Spinal cord (tissue), 10 donors: ENCODE measurements at places on chromosomes 16 and 17. TPM values are rescaled to one million over a fixed set of nuclear protein-coding genes. Genes with fewer than 3 reads are reported as not detected.

Gene EPN3
- 1.8 TPM for polyA plus RNA-seq

Gene HAP1
- polyA plus RNA-seq, result 44.2 TPM

Gene CACNG5
- polyA plus RNA-seq, result 8.2 TPM

Gene ZSCAN10
- polyA plus RNA-seq, result not detected

Gene ITGAL
- polyA plus RNA-seq, result 2.5 TPM
